Putamen (tissue), 1 donor: ENCODE measurements at places on chromosomes 13 and 19.
A peak's percentile ranks its signal among the peaks of the same experiment; 100 is the strongest.

DNA sequence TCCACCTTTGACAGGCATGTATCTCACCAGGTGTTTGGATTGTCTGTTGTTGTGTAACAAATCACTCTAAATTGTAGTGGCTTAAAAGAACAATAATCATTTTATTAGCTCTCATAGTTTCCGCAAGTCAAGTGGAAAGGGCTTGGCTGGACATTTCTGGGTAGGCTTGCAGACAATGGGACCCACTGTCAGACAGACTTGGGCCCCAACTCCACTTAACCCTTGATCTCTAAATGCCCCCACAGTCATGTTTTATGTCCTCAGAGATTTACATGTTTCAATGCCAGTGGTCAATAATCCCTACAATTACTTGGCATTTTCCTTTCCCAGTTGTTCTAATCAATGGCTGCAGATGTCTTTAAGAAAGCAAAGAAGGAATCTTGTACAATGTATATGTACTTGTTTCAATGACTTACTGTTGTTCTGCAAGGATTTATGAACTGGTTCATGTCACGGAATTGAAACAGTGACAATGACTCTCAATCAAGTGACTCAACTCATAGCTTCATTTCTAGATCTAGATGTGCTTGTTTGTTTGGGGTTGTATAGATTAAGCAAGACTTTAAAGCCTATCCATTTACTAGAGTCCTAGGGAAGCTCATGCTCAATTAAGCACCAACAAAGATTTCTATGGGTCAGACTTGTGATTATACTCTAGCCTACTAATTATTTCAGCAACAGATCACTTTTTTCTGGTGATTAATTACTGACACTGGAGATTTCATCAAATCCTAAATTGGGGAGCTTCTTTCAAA is 510.1 kb upstream of the NBEA start:
- no peak for DNase-seq

- peak; percentile 25 for DNase-seq
These were observed 21.7 kb downstream of the CEACAM21 start for GRCh38 chr19:41597600-41598041.

- no peak for DNase-seq
These were observed 332.7 kb upstream of the KLF12 start for GRCh38 chr13:74466864-74467263.

- DNase-seq, result no peak
These were observed 33.9 kb downstream of the KL start for GRCh38 chr13:33050161-33050560.

GRCh38 chr13:21871919-21872318 is 201.0 kb downstream of the FGF9 start:
- no peak for DNase-seq
